ENCODE measurements at places on chromosomes 2 and 18.

GRCh38 chr2:128306931-128307460, 11.7 kb downstream of the HS6ST1 start:
- no peak for DNase-seq

DNA sequence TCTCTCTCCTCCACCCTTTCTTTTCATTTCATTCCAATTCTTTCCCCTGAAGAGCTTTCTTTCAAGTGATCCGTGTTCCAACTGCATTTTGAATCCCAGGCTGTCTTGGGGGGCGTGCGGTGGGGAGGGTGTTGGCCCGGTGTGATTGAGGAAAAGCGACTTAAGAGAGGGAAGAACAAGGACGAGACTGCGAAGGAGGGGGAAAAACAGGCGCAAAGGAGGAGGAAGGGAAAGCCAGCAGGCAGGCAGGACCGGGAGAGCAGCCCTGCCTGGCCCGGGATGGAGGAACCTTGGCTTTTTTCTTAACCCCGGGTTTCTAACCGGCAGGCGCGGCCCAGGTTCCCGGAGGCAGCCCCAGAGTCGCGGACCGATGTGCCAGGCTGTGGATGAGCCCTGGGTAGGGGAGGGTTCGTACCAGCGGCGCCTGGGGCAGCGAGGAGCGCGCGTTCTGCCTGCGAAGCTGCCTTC, 1.3 kb downstream of the ADCYAP1 start:
- no peak for DNase-seq

GRCh38 chr2:70922235-70923234, 13.2 kb upstream of the ATP6V1B1 start:
- no peak for DNase-seq

- DNase-seq = peak; percentile 50
Measured at GRCh38 chr18:48742706-48743475, 204.1 kb downstream of the CTIF start.

DNA sequence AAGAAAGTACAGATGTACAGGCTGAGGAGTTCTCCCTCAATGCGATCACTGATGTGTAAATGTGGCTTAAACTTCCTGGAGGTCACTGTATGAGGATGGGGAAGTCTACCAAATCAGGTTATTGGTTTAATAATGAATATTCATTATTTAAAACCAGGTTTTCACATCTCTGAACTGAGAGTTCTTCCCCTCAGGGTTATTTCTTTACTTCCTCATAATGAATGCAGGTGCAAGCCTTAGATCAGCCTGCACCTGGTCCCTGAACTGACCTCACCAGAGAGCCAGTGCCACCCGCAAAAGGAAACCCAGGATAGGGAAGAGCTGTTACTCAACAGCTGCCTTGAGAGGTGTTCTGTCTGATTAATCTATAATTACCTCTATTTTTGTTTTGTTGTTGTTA, 369.0 kb downstream of the EPHA4 start:
- no peak for DNase-seq

DNA sequence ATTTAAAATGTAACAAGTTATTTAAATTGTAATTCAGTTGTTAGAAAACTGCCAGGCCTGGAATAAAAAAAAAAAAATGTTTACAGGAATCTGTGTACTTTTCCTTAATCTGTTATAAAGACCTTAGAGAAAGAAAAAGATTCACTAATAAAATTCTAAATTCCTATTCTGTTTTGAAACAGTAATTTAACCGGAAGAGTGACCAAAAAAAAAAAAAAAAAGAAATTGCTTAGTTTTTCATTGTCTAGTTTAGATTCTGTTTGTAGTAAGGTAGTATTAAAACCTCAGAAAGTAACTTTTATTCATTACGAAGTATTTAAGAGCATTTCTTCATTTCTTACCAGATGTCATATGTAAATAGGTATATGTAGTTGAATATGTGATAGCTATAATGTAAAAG, 2.5 kb downstream of the REL start:
- no peak for DNase-seq

Data from AG04450 (cell line).